ENCODE measurements at places on chromosomes 16 and 17. TPM values are rescaled to one million over a fixed set of nuclear protein-coding genes. Genes with fewer than 3 reads are reported as not detected.

DNA sequence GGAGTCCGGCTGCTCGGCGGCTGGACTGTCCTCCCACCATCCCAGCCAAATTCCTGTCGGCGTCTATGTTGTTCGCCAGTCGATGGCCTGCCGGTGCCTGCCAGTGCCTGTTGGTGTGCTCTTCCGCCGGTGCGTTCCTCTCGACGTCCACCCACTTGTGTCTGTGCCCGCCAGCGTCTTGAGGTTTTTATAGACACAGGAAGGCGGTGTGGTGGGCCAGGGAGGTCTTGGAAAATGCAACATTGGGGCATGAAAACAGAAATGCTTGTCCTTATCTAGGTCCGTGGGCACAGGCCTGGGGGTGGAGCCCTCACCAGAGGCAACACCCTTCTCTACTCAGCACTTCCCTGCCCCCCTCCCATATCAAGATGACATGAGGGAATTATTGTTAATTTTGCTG, 167.8 kb downstream of the IRF8 start:
- no peak for DNase-seq

DNA sequence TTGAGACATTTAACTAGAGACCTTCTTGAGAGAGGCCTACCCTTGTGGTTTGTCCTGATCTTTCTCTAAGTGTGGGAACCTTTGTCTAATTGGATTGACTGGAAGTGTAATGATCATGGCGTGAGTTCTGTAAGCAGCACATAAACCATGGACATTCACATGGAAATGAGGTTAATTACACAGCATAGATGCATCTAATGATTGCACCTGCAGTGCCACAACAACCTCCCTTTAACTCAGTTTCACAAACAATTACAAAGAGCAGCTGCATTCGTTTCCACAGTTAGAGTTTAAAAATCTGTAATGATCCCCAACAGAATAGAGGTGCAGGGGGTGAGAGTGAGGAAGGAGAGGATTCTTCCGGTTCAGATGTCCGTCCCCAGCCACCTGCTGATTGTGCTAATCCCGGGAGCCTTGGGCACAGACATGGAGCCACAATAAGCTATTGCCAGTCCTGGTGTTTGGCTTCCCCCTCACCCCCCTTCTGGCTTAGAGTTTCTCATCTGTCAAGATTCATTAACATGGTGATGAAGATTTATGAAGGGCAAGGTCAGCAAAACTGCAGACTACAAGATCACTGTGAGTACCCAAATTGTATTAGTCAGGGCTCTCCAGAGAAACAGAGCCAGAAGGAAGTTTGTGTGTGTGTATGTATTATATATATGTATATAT, 659.2 kb upstream of the SOX9 start:
- DNase-seq = no peak

GRCh38 chr16:52114379-52114778, 432.6 kb downstream of the TOX3 start:
- DNase-seq = no peak

DNA sequence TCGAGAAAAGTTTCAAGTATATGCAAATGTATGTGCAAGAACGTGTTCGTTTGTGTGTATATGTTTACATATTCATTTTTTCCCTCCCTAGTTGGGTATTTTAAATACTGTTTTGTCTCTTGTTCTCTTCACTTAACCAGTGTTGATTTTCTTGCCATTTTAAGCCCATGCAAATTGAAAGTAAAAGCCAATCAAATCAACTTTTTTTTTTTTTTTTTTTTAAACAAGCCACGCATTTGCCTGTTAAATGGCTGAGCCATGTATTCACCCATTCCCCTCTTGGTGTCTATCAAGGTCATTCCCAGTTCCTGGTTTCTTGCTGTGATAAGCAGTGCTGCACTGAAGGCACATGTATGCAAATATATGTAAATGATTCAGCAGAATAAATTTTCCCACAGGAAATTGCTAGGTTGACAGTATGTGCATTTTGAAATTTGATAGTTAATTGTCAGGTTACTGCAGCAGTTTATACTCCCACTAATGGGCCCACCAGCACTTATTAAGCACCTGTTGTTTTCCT, 12.2 kb downstream of the ABCC1 start:
- no peak for DNase-seq

The KDM8 gene
- total RNA-seq = 3.2 TPM

DNA sequence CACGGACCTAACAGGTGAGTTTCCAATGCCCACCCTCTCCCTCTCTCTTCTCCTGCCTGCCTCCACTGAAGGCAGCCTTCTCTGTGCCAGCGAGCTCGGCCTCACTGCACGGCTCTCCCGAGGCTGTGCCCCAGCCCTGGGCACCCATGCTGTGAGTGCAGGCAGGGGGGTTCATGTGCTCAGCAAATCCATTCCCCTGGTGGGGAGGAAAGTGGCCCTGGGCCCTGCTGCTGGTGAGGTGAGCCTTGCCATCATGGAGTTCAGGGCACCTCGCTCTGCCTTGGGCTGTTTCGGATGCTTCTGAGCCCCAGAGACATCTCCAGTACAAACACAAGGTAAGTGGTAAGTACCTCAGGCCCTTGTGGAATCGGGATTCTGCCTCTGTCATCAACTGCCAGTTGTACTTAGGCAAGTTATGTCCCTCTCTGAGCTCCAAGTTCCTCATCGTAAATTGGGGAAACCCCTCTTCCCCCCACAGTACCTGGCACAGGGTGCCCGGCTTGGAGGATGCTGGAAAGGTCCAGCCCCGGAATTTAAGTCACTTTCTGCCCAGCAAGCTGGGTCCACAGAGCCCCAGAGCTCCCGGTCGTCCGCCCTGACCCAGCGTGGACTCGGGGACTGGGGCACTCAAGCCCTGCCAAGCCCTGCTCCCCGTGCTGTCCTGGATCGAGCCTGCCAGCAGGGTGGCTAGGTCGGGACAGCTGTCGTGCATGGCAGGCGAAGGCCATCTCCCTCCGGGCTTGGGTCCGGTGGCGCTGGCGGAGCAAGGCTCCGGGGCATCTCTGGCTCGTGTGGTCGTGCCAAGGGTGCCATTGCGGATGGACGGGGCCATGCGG, 684 bp upstream of the NUDT16L1 start:
- no peak for DNase-seq

DNA sequence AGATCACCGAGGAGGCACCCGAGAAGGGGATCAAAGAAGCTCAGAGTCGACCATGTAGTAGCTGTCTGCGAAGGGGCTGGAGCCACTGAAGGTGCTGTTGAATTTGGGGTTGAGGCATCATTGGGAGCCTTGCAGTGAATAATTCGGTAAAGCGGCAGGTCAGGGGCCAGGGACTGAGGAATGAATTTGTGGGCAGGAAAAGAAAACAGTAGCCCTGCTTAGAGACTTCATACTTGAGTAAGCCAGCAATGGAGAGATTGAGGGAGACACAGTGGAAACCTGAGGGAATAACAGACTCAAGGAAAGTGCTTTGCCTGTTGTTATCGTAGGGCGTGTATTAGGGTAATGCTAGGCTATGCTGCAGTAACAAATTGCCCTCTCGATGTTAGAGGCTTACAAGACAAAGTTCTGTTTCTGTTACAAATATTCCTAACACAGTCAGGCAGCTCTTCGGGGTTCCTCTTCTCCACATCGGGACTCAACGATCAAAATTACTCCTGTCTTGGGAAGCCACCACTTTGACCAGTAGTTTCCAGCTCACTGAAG, 13.4 kb upstream of the HERPUD1 start:
- no peak for DNase-seq

DNA sequence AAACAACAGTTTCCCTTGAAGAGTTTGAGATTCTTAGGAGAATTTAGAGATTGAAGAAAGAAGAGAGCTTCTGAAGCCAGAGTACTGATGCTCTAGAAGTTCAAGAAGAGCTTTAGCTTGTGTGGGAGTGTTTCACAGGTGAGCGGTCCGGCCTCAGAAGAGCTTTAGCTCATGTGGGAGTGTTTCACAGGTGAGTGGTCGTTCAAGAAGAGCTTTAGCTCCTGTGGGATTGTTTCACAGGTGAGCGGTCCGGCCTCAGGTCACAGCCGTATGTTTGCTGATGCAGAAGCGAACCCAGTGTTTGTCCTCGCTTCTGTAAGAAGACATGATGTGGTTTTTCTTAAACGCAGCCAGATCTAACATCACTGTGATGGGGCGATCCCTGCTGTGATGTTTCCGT, 76.4 kb downstream of the SEC14L1 start:
- no peak for DNase-seq

- no peak for DNase-seq
Measured at GRCh38 chr16:68487669-68488068, 39.4 kb upstream of the SMPD3 start.

The SEZ6L2 gene
- total RNA-seq = 0.38 TPM

GRCh38 chr16:268141-269053, 7.3 kb downstream of the RGS11 start:
- DNase-seq = no peak

DNA sequence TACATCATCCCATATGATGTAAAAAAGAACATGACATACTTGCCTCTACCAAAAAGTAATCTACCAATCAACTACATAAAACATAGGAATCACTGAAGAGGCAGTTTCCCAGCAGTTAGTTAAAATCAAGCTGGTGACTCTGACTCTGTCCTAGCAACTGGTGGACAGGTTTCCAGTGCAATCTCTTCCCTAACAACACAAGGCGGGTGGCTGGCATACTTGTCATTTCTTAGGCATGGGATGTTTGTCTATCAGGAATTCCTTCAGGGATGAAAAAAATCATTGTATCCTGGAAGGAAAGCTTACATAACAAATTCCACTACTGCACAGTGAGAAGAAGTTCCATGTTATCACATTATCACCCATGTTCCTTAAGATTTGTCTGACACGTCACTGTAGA, 50.9 kb downstream of the HELZ start:
- no peak for DNase-seq

DNA sequence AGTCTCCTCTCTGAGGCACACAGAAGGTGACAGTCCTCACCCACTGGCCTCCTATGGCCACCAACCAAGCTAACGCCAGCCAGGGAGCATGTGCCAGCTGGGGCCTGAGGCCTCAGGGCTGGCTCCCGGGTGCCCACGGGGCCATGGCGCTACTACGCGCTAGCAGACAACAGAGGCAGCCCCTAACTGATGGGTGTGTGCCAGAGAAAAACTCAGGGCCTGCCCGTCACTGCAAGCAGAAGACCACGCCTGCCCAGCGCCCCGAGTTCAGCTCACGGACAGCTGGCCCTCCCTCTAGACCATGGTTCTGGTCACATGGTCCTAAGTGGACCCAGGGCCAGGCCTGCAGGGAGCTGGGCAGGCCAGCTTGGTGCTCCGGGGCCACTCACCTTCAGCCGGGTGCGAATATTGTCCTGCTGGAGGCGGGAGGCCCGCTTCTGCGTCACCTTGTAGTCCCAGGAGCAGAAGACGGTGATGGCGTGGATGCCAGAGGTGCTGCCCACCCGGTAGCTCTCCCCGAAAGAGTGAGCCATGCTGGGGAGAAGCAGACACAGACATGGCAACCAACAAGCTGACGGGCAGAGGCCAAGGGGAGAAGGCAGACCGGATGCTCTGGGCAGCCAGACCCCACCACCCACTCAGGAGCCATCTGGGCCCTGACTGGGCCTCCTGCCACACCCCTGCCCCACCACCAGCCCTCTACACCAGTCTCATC, 6.2 kb downstream of the TMC6 start:
- DNase-seq = no peak

DNA sequence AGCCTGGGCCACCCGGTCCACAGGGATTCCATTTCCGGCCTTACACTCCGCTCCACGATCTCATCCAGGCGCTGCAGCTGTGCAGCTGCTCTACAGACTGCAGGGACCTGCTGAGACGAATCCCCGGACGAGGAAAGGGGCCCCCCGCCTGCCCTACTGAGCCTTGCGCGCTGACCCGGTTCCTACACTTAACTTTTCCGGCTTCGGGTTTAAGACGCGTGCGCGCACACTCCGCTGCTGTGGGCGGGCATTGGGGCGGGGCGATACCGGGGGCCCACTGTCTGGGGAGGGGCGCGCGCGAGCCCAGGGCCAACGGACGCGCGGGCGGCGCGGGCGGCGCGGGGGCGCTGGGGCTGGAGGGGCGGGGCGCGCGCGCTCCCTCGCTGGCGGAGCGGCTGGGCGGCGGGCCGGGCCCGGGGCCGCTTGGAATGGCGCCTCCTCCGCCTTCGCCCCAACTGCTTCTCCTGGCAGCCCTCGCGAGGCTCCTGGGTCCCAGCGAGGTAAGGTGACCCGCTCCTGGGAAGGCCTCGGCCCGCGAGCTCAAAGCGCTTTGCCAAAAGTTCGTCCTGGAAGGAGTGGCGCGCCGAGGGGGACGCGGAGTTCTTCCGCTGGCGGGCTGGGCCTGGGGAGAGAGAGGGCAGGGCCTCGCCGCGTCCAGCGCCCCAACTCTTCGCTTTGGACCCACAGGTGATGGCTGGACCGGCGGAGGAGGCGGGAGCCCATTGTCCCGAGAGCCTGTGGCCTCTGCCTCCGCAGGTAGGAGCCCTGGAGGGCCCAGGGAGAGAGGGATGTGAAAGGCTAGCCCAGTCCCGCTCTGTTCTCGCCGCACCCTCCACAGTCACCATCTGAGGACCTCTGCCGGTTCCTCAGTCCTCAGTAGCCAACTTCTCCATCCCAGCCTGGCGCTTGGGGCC, at the start of gene TP53I13:
TSS of gene TP53I13 (plus strand) at position 371 of the 914 bp plus-strand sequence. CDS start at position 429, 58 bp downstream.
- DNase-seq = peak; percentile 93

The ANKFY1 gene
- 22.9 TPM for total RNA-seq

The SCNN1B gene
- total RNA-seq = not detected

GRCh38 chr17:76893623-76894334, 25.6 kb downstream of the MGAT5B start:
- no peak for DNase-seq

- DNase-seq = no peak
Measured at GRCh38 chr17:19750835-19751234, 2.7 kb upstream of the ALDH3A1 start.

- DNase-seq = no peak
Measured at GRCh38 chr16:89847051-89847939, 19.0 kb downstream of the SPIRE2 start.

The APOH gene
- total RNA-seq = not detected

The WNT3 gene
- 0.96 TPM for total RNA-seq

DNA sequence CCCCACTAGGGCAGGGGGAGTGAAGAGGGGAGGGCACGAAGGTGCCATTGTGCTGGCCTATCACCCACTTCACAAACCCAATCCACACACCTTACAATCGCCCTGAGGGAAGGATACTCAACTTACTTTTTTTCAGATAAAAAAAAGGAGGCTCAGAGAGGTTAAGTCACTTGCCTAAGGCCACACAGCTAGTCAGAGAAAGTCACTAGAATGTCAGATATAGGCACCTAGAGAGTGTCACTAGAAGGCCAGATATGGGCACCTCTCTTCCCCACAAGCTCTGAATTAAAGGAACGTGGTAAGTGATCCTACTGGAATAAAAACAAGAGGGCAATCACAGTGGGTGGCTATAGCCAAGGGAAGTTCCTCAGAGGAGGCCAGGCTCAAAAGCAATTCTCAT, 204.5 kb upstream of the ASIC2 start:
- no peak for DNase-seq

- DNase-seq = no peak
Measured at GRCh38 chr16:5045499-5046115, 11.9 kb upstream of the NAGPA start.

- no peak for DNase-seq
Measured at GRCh38 chr17:13537167-13537731, 64.5 kb downstream of the HS3ST3A1 start.

The ASPHD1 gene
- not detected for total RNA-seq

- no peak for DNase-seq
Measured at GRCh38 chr17:36088670-36089338, 1.1 kb downstream of the CCL3 start.

The CISD3 gene
- 75.9 TPM for total RNA-seq

Measured in left ventricle myocardium inferior (tissue), 1 donor.